Gastroesophageal sphincter (tissue), 4 donors: ENCODE measurements at places on chromosomes 11 and 22.

GRCh38 chr11:68998390-68998911, 14.6 kb downstream of the MRGPRF start:
- H3K4me1 ChIP-seq = peaks cover 53% of the 10 kb centered on the region
- peaks cover 6% of the 10 kb centered on the region for H3K36me3 ChIP-seq
- no peaks in the 10 kb centered on the region for H3K27me3 ChIP-seq
- no peak for ATAC-seq
- peak overlapping the region; percentile 99 for H3K27ac ChIP-seq

GRCh38 chr11:95434489-95435057, 203.6 kb upstream of the SESN3 start:
- H3K27ac ChIP-seq = no peak overlapping the region
- no peaks in the 10 kb centered on the region for H3K27me3 ChIP-seq
- H3K4me3 ChIP-seq = no peak overlapping the region

GRCh38 chr11:121004206-121004840, 19.6 kb upstream of the TBCEL start:
- no peaks in the 10 kb centered on the region for H3K36me3 ChIP-seq
- H3K4me1 ChIP-seq = no peaks in the 10 kb centered on the region
- H3K27me3 ChIP-seq = peaks cover 24% of the 10 kb centered on the region
- H3K27ac ChIP-seq = no peak overlapping the region

DNA sequence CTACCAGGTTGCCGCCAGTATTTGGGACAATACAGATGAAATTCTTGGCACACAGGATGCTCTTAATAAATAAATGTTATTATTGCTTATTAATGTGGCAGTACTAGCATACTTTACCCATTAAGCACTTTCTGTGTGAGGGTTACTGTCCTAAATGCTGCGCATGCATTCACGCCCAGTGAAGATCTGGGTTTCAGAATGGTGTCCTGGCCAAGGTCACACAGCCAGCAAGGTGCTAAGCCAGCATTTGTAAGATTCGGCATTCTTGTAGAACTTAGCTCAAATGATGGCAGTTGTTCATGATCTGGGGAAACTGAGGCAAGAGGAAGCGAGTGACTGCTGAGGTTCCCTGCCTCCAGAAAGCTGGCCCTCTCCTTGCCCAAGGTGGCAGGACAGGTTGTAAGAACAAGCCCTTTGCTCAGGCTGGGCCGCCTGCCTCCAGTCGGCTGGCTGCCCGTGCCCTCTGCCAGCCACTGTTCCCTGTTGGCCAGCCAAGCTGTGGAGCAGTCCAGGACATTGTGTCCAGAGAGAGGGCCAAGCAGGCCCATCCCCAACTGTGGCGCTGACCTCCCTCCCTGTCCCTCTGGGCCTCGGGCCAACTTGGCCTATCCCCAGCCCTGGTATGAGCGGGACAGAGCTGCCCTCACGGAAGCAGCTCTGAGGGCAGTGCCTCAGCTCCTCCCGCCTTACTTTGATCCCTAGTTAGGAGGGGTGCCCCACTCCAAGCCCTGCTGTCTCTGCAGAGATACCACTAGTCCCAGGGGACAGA, 28.8 kb downstream of the TOB2 start:
- H3K4me3 ChIP-seq = peak overlapping the region; percentile 23
- no peaks in the 10 kb centered on the region for H3K27me3 ChIP-seq
- peak; percentile 85 for ATAC-seq
- H3K27ac ChIP-seq = peak overlapping the region; percentile 100
- no peaks in the 10 kb centered on the region for H3K4me1 ChIP-seq

DNA sequence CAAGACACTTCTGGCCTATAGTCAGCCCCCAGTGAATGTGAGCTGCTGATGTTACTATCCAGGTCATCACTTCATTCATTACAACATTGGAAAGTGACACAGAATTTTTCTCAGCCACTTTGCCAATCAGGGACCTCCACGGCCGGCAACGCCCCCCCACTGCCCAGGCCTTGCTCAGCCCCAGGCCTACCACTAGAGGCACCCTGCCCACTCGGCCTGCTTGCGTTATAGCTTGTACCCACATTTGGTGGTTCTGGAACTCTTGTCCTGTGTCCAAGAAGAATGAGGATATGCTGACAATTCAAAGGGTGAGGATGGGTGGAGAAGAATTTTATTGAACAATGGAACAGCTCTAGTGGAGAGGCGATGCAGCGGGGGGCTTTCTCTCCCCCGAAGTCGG, 96.2 kb downstream of the TSPAN18 start:
- H3K36me3 ChIP-seq = no peaks in the 10 kb centered on the region
- H3K4me1 ChIP-seq = peaks cover 84% of the 10 kb centered on the region
- H3K4me3 ChIP-seq = no peak overlapping the region
- peak overlapping the region; percentile 81 for H3K27ac ChIP-seq

DNA sequence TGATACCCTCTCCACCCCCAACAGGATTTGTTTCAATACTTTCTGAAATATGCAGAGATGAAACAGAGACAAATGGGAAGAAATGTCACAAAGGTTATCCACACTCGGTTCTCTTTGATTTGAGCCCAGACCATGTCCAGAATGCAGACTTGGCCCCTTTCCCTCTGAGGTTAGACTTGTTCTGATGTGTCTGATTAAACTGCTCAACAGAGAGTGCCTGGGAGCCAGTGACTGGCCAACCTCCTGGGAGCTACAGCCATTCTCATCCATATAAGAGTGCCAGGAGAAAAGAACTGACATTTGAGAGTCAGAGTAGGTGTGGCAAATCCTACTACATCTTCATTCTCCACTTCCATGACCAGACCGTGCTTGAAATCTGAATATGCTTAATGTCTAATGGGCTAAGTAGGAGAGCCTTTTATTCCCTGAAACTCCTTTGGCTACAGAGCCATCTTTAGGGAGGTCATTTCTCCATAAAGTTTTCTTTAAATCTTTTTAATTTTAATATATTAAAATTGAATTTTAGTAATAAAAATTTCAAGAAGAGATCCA, 201.4 kb downstream of the BLID start:
- no peak overlapping the region for H3K27ac ChIP-seq
- H3K36me3 ChIP-seq = no peaks in the 10 kb centered on the region
- H3K4me1 ChIP-seq = no peaks in the 10 kb centered on the region
- no peak for ATAC-seq
- H3K4me3 ChIP-seq = no peak overlapping the region
- H3K27me3 ChIP-seq = no peaks in the 10 kb centered on the region

DNA sequence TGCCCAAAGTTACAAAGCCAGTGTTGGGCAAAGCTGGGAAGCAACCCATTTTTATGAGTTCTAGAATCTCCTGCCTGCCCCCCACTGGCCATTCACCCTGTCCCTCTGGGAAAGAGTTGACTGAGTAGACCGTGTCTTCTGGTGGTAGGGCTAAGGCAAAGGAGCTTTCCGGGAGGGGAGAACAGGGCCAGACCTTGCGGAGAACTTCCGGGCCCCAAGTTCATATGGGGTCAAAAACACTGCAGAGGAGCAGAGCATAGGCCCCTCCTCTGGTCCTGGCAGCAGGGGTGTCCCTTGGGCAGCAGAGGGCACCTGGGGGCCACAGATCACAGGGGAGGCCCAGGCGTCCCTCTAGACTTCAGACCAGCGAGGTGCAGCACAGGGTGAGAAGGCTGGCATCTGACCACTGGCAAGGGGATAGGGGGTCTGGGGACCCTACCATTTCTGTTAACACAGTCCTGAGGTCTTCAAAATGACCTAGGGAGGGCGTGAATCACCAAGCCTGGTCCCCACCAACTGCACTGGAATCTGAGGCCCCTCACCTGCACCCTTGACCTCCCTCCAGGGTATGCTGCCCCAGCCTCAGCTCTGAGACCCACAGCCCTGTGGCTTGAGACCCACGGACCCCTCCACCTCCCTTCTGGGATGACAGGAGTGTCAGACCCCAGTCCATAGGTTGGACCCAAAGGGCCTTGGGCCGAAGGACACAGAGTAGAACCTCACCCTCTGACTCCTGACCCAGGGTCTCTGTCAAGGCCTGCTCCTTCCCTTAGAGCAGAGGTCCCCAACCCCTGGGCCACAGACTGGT, 1.3 kb upstream of the ARAP1 start:
- no peak overlapping the region for H3K4me3 ChIP-seq
- no peaks in the 10 kb centered on the region for H3K4me1 ChIP-seq
- no peaks in the 10 kb centered on the region for H3K36me3 ChIP-seq

GRCh38 chr22:33747029-33747428, 173.2 kb downstream of the LARGE1 start:
- H3K36me3 ChIP-seq = no peaks in the 10 kb centered on the region
- no peak overlapping the region for H3K27ac ChIP-seq
- no peaks in the 10 kb centered on the region for H3K4me1 ChIP-seq
- no peak for ATAC-seq

- no peaks in the 10 kb centered on the region for H3K4me1 ChIP-seq
- H3K27me3 ChIP-seq = no peaks in the 10 kb centered on the region
- no peak overlapping the region for H3K4me3 ChIP-seq
- no peak overlapping the region for H3K27ac ChIP-seq
- no peaks in the 10 kb centered on the region for H3K36me3 ChIP-seq
Observed at GRCh38 chr11:21475276-21475675, 717.6 kb upstream of the ANO5 start.

DNA sequence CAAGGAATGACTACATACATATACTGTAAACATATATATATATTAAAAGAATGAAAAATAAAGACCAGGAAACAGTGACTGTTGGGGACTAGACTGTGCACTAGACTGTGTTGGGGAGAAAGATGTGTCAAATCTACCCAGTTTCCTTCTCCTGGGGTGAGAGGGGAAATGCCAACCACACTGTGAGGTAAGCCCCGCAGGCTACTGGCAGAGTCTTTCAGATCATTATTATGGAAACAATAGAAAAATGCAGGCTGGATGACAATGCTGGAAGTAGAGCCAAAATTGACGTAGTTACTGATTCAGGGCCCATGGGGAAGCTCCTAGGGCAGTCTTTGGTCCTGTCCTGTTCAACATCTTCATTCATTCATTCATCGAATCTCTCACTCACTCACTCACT, 101.4 kb downstream of the C11orf58 start:
- H3K36me3 ChIP-seq = no peaks in the 10 kb centered on the region
- no peak overlapping the region for H3K27ac ChIP-seq
- no peaks in the 10 kb centered on the region for H3K4me1 ChIP-seq
- H3K27me3 ChIP-seq = no peaks in the 10 kb centered on the region

GRCh38 chr11:7604331-7604955, 68.9 kb downstream of the CYB5R2 start:
- no peak overlapping the region for H3K27ac ChIP-seq
- ATAC-seq = no peak
- peaks cover 20% of the 10 kb centered on the region for H3K4me1 ChIP-seq
- H3K4me3 ChIP-seq = no peak overlapping the region
- H3K36me3 ChIP-seq = no peaks in the 10 kb centered on the region

- no peaks in the 10 kb centered on the region for H3K36me3 ChIP-seq
- no peaks in the 10 kb centered on the region for H3K27me3 ChIP-seq
- H3K27ac ChIP-seq = no peak overlapping the region
- H3K4me3 ChIP-seq = no peak overlapping the region
- ATAC-seq = no peak
Observed at GRCh38 chr11:104926771-104927611, 28.7 kb upstream of the CASP12 start.

- no peak for ATAC-seq
- H3K36me3 ChIP-seq = peaks cover 77% of the 10 kb centered on the region
- H3K27ac ChIP-seq = no peak overlapping the region
- peaks cover 2% of the 10 kb centered on the region for H3K4me1 ChIP-seq
- no peak overlapping the region for H3K4me3 ChIP-seq
- no peaks in the 10 kb centered on the region for H3K27me3 ChIP-seq
Observed at GRCh38 chr11:119126675-119127268, 5.4 kb downstream of the HINFP start.

DNA sequence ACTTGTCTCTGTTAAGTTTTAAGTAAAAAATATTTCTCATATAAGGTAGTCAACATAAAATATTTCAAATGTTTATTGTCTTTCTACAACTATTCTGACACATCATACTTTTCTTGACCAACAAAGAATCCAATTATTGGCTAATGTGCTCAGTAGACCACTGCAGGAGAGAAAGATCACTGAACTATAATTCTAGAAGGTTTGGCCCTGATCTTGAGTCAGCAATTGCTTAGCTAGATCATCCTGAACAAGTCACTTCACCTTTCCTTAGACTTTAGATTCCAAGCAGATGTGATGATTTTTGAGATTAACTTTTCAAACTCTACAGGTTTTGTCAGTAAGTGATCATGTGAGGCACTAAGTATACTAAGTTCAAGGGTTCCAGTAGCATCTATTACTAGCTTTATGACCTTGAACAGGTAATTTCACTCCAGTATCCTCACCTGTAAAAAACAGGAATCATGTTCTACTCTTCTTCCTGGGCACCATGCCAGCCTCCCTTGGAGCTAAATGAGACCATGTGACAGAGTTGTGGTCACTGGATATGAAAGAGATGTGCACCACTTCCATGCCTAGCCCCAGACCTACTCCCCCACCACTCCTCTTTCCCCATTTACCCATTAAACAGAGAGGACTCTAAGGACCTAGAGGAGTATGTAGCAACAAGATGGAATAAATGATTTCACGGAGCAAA, 17.3 kb downstream of the PGM2L1 start:
- no peak overlapping the region for H3K4me3 ChIP-seq
- no peaks in the 10 kb centered on the region for H3K36me3 ChIP-seq
- no peaks in the 10 kb centered on the region for H3K27me3 ChIP-seq
- H3K4me1 ChIP-seq = no peaks in the 10 kb centered on the region
- no peak for ATAC-seq
- H3K27ac ChIP-seq = no peak overlapping the region

DNA sequence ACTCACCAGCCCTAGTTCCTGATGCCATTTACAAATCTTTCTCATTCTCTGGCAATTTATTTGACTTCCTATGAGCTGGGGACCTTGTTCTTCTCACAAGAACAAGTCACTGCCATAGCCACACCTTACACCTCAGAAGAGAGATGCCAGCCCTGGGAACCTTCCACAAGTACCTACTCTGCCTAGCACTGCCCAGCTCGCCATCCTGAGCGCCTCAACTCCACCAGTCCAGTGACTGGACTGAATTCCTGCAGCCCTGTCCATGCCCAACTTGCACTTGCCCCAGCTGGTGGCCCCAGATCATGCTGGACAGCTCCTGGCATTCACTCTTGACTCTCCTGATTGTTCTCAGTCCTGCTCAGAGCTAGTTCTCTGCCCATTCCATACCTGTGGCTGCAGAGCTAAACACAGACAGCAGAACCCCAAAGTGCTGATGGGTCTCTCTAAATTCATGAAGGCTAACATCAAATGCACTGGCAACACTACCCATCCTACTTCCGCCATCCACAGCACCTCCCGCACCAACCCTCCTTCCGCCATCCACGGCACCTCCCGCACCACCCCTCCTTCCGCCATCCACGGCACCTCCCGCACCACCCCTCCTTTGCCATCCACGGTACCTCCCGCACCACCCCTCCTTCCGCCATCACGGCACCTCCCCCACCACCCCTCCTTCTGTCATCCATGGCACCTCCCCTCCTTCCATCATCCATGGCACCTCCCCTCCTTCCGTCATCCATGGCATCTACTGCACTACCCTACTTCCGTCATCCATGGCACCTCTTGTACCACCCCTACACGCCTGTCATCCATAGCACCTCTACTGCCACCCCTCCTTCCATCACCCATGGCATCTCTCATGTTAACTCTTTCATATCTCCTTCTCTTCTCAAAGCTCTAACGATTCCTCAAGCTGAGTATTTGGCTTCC, 23.6 kb upstream of the SLC25A1 start:
- no peak overlapping the region for H3K27ac ChIP-seq
- H3K36me3 ChIP-seq = peaks cover 32% of the 10 kb centered on the region
- no peak overlapping the region for H3K4me3 ChIP-seq
- H3K4me1 ChIP-seq = no peaks in the 10 kb centered on the region
- no peak for ATAC-seq

- no peaks in the 10 kb centered on the region for H3K36me3 ChIP-seq
- no peak overlapping the region for H3K4me3 ChIP-seq
- ATAC-seq = no peak
- no peak overlapping the region for H3K27ac ChIP-seq
- no peaks in the 10 kb centered on the region for H3K4me1 ChIP-seq
Observed at GRCh38 chr11:75485742-75486141, 40.0 kb downstream of the GDPD5 start.
